Muscle of leg (tissue), 16 donors: ENCODE measurements at places on chromosomes 6 and 20.

- no peak for DNase-seq
Observed at GRCh38 chr6:48714250-48714649, 603.3 kb upstream of the PTCHD4 start.

DNA sequence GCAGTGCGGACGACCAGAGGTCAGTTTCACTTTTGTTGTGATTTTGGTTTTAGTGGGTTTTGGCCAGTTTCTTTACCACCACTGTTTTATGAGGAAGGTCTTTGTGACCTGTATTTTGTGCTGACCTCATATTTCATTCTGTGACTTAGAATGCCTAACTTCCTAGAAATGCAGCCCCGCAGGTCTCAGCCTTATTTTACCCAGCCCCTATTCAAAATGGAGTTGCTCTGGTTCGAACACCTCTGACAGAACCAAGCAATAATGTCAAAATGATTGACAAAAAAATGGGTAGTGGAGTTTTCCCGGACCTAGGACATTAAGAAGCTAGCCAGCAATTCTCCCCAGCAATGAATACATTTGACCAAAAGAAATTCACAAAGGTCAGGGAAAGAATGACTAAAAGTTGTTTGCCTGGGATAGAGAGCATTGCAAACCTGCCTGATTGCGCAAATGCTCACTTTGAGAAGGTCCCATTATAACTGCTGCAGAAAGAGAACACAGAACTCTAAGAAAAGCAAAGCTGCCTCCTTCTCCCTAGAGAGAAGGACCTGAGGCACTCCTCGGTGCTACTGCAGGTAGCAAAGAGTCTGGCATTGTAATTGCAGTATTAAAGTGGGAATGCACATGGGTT, 288.8 kb downstream of the ADGB start:
- DNase-seq = no peak

GRCh38 chr20:58331961-58332551, 22.5 kb downstream of the RAB22A start:
- DNase-seq = no peak

DNA sequence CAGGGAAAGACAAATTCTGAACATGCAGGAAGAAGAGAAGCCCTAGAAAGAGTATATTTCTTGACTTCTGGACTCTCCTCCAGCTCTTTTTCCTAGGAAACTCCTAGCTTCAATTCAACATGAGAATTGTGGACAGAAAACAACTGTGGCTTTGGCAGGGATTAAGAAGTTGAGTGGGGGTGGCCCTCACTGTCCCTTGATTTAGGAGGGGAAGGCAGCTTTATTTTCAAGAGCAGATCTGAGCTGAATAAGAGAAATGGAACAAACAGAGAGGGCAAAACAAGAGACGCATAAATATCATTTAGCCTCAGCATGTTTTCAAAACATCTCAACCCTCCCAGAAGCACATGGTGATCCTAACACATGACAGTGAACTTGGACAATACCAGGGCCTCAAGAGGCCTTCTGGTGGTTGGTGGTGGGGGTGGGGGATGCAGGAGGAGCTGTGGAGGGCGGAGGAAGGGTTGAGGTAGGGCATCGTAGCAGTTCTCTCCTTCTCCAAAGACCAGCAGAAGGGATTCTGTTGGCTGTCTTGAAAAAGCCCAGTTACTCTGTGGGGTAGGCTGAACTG, 21.1 kb upstream of the TAGAP start:
- no peak for DNase-seq

- DNase-seq = no peak
Observed at GRCh38 chr6:151716526-151716932, 91.0 kb upstream of the ESR1 start.

DNA sequence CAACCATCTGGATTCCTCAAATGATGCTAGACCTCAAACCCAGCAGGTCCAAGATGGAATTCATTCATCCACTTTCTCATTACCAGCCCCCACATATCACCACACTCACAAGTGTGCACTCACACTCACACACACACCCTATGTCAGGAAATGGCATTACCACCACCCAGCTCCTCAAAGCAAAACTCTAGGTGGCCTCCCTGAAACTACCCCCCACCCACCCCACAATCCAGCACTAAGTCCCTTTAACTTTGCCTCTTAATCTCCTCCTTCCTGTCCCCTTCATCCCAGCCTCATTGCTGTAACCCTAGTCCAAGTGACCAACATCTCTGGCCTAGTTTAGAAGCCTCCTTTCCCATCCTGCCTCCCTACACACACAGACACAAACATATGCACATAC, 109.4 kb downstream of the TNFAIP3 start:
- no peak for DNase-seq

DNA sequence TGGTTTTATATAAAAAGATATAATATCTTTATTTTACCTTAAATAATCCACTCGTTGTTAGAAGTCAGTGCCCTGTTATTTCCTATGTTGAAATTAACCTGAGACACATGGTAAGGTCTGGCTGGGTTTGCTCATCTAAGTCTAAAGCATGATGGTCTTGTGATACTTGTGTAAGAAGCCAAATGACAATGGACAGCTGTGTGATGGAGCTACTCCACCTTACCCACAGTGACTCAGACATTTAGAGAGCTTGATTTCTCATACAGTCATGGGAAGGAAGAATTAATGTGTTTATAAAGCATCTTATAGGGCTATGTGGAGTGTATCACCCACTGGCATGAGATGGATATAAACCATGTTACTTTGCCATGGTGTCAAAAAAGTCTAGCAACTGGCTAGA, 11.7 kb downstream of the CTCFL start:
- no peak for DNase-seq

GRCh38 chr20:18323705-18324104, 35.4 kb downstream of the ZNF133 start:
- DNase-seq = no peak

DNA sequence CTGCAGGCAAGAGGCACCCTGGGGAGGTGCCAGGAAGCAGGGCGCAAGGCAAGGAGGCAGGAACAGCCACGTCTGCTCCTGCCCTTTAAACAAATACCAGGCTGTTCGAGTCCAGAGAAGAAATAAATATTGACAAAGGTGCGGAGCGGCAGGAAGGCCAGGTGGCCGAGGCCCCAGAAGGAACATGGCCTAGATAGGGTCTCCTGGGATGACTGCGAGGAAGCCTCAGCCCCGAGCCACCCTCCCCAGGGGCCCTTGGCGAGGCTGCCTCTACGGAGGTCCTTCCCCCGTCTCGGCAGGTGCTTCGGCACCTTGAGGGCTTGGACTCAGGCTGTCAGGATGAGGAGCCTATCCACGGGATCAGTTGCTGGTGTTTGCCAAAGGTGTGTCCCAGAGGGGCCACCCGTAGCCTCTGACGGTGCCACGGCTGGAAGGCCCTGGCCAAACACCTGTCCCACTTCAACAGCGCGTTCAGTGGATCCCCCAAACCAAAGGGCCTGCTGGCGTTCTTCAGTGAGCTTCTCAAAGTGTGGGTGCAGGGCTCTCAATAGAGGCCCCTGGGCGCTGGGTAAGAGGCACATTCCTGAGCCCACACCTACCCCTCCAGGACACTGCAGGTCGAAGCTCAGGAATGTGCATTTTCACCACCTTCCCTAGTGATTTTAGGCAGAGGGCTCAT, 39.8 kb downstream of the SNX5 start:
- no peak for DNase-seq

GRCh38 chr6:112799889-112800288, 452.8 kb downstream of the RFPL4B start:
- DNase-seq = no peak

- DNase-seq = peak; percentile 88
Observed at GRCh38 chr6:83273596-83273995, 80.4 kb downstream of the RWDD2A start.

GRCh38 chr6:150352321-150353296, 16.2 kb upstream of the IYD start:
- no peak for DNase-seq

GRCh38 chr6:3226481-3227362, 731 bp downstream of the TUBB2B start:
- peak; percentile 72 for DNase-seq

DNA sequence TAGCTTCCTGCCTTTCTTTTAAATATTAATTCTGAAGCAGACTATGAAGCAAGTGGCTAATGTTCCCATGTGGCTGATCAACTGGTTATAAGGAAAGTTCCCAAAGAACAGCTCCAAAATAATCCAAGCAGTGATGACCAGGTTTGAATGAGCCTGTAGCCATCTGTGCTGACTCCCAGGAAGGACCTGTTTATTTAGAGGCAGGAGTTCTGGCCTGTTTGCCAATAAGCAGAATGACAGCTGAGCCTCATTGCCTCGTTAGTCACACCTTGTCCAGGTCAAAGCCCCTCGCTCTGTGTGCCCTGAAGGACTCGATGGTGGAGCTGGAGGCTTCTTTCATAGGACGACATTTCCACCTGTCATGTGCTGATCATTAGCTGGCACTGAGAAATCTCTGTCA, 97.4 kb downstream of the TMEM170B start:
- DNase-seq = no peak

DNA sequence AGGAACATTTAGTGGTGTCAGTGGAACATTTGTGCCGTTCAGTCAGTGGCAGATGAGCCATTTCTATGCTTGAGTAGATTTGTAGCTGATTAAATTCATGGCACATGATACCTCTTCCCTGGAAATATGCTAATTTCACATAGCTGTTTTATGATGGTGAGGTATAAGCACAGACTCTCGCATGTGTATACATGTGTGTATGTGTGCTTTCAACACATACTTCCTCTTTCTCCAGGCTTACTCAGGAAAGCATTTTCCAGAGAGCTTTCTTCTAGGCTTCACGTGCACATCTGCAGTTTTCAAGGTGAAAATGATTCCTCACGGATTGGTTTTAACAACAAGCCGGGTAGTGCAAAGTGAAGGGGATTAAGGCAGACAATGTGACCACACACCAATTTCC, 396.5 kb downstream of the HDGFL1 start:
- peak; percentile 39 for DNase-seq

GRCh38 chr20:2289475-2289874, 6.3 kb upstream of the TGM3 start:
- DNase-seq = peak; percentile 50

GRCh38 chr20:46999801-47000465, 105.3 kb downstream of the EYA2 start:
- no peak for DNase-seq

GRCh38 chr6:99980741-99981140, 13.3 kb downstream of the MCHR2 start:
- no peak for DNase-seq

DNA sequence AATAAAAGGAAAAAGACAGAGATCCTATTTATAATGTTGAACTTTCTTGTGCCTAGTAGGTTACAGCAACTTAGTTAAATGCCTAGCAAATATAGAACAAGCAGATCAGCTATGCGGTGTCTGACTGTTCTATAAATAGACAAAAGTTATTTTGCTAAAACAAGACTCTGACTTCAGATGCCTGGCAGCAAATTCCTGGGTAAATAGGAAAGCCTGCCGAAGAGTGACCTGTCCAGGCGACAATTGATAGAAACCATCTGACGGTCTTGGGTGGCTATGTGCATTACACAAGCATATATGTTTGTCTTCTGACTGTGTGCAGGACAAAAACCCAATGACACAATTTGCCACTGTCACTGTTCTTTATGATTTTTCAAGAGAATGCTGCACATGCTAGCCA, 38.0 kb upstream of the PDE10A start:
- no peak for DNase-seq

GRCh38 chr20:2303673-2304072, 7.9 kb downstream of the TGM3 start:
- peak; percentile 90 for DNase-seq

DNA sequence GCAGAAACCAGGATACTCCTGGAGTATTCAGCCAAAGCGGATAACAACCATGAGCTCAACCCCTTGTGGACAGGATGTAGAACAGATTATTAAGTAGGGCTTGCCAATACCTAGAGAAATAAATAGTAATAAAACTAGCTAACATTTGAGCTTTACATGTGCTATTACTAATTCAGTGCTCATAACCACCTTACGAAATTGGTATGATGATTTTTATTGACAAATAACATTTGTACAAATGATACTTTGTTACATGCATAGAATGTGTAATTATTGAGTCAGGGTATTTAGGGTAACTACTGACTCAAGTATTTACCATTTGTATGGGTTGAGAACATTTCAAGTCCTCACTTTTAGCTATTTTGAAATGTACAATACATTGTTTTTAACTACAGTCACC, 287.9 kb downstream of the CDC5L start:
- no peak for DNase-seq

DNA sequence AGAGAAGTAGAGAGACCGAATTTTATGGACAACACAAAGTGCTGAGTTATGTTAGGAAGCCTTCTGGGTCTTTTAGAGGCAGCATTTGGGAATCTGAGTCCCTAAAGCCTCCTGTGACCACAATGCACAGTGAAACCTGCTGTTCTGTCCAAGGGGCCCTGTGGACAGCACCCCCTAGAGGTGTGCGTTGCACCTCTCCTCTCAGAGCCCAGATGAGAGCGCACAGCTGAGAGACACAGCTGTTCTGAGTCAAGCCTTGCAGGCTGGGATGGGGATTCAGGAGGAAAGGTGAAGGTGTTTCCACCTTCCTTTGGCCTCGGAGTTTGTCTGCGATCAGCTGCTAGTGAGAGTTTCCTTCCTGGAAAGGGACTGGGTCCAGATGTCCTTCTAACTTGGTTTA, 13.0 kb downstream of the PCK1 start:
- no peak for DNase-seq

DNA sequence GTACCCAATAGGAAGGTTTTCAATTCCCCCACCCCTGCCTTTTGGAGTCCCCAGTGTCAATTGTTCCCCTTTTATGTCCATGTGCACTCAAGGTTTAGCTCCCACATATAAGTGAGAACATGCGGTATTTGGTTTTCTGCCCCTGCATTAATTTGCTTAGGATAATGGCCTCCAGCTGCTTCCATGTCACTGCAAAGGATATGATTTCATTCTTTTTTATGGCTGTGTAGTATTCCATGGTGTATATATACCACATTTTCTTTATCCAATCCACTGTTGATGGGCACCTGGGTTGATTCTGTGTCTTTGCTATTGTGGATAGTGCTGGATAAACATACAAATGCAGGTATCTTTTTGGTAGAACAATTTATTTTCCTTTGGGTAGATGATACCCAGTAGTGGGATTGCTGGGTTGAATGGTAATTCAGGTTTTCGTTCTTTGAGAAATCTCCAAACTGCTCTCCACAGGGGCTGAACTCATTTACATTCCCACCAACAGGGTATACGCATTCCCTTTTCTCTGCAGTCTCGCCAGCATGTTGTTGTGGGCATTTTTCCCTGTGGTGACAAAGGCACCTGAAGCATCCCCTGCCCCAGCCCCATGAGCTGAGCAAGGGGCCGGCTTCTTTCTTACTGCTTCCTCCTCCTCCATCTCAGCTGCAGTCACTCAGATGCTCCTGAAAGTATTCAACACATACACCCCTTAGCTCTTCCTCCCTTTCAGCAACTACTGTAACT, 66.7 kb downstream of the ELOVL2 start:
- no peak for DNase-seq
